ENCODE measurements at places on chromosomes 7 and 10.

DNA sequence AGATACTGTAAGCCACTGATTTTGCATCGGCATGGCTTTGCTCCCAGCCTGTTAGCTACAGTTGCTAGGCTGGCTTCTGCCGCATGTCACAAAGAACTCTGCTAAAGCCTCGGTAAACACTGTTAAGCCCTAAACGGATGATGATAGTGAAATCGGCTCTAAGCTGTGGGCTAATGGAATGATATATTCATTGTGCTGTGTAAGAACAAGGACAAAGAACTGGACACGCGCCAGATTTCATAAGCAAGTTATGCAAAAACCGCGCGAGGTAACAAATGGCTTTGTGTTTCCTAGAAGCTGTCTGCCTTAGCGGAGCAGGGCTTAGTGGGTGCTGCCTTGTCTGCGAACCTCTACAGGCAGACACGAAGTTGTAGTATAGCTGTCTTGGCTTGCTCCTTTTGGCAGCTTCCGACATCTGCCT, 331.3 kb upstream of the COBL start:
- DNase-seq: no peak

GRCh38 chr10:112835217-112835715, 114.8 kb upstream of the TCF7L2 start:
- DNase-seq: no peak

DNA sequence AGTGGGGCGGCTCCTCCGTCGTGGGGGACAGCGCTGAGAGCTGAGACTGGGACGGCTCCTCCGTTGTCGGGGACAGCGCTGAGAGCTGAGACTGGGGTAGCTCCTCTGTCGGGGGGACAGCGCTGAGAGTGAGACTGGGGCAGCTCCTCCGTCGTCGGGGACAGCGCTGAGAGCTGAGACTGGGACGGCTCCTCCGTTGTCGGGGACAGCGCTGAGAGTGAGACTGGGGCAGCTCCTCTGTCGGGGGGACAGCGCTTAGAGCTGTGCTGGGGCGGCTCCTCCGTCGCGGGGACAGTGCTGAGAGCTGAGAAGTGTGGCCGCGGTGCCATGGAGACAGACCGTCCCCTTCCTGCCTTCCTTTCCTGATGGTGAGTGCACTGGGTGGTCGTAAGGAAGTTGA, 136.4 kb downstream of the DYNC2I1 start:
- DNase-seq: no peak

DNA sequence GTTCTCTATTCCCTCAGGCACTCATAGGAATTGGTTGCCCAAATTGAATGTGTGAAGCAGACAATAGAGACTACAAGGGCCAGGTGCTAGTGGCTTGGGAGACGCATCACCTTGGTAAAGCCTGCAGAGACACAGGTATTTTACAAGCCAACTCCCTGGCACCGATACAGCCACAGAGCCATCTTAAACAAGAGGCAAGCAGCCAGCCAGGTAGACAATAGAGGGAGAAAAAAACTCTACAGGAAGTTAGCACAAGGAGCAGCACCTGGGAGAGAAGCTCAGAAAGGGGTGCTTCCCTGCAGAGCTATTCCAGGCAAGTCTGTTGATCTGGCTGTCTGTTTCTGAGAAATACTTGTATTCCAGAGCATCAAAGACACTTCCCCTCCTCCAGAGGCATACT, 43.0 kb upstream of the CDK1 start:
- DNase-seq: no peak

DNA sequence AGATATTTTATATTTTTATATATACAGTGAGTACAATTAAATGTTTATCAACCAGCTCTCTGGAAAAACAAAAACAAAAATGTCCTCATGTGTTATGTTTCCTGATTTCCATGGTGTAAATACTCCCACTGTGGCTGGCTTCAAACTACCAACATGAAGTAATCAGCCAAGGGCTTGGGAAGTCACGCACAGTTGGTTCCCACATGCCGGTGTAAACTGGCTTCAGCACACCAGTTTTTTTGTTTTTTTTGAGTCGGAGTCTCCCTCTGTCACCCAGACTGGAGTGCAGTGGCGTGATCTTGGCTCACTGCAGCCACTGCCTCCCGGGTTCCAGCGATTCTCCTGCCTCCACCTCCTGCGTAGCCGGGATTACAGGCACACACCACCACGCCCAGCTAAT, 11.8 kb downstream of the OSBPL3 start:
- DNase-seq: no peak

DNA sequence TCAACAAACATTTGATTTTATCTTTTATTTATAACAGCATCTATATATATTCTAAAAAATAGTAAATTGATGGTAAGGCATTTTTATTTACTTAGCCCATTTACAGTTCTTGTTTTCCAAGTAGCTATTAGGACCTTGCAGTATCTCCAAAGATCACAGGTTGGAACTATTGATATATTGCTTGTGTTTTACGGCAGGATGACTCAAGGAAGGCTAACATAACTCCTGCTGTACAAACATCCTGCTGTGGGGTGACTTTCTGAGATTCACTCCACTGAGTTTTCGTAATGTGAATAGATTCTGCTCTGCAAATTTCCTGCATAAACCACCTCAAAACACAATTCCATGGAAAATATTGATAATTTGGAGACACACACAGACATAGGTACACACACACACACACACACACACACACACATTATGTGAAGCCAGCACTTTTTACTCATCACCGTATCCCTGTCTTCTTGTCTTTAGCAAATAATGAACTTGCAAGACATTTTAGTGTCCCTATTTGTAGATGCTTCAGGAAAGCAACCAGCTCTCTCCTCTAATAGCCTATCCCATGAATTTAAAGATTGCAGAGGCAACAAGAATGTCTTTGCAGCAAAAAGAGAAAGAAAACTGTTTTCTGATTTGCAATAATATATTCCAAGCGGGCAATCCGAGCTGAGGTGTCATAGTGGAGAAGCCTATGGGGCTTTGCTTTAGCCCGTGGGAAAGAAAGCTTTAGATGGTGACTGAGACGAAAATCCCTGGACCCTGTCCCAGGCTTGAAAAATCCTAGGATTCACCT, 722 bp downstream of the AGR2 start:
- no peak for DNase-seq

DNA sequence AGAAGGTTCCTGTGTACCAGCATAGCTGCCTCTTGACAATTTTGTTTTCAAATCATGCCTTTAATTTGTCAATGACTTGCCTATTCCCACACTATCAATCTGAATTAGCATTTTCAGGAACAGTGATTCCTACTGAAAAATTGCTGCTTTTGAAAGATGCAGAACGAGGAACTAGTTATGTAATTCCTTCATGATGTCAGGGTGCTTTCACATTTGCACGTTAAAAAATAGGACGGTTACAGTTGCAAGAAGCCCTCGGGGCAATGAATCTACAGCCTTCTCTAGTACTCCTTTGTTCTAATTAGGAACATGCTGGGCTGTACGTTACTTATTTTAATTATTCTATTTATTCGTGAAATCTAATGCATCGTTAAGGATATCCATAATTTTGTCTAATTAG, 253.9 kb downstream of the OTUD1 start:
- no peak for DNase-seq

- no peak for DNase-seq
Observed at GRCh38 chr7:52311886-52312285, 723.5 kb upstream of the POM121L12 start.

DNA sequence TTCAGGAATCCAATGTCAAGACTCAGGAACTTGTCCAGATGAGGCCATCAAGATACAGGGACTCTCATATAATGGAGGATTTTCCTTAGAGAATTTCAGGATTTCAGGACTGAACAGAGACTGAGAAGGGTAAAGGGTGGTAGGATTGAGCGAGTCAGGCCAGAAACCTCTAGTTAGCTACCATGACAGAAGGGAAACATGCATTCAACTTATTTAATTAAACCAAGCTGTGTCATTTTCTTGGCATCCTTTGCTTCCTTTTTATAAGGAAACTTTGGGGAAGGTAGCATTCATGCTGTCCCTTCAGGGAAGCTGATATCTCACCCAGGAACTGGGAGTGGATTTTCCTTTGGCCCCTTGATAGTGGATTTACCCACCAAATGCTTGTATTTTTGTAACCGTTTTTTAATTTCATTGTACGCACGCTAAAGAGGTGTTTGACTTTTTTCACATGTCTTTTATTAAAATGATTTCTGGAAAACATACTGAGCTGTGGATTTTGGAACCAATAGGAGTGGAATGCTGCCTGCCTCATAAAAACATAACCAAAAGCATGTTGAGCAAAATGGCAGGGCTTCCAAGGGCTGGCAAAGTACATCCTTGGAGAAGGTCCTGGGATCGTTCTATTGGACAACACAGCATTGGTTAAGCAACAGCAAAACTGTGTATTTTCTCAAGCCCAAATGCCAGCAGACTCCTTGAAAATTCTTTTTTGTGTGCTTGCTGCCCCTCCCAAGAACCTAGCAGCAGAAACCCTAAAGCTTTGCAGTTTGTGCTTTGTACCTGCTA, 104.5 kb downstream of the CXCL12 start:
- DNase-seq: no peak

- DNase-seq: no peak
Observed at GRCh38 chr7:37698782-37699181, 15.2 kb downstream of the GPR141 start.

GRCh38 chr7:94251-94801, 98.0 kb upstream of the FAM20C start:
- no peak for DNase-seq

DNA sequence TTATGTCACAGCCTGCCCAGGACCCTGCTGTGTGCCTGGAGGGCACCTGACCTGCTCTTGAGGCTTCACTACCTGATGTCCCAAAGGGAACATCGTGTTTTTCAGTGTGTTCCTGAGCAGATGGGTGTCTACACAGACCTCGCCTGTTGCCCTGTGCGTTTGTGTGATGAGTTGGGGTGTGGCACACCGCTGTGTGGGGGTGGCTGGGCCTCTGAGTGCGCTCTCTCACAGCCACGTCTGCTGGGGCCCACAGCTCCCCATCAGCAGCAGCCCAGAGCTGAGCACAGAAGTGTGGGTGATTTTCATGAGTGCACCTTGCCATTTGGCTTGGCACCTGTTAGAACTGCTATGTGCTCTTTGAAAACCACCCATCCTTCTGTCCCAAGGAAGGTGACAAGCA, 121.5 kb downstream of the NKX6-2 start:
- DNase-seq: no peak

- DNase-seq: no peak
Observed at GRCh38 chr10:99983280-99983988, 26.3 kb downstream of the DNMBP start.

DNA sequence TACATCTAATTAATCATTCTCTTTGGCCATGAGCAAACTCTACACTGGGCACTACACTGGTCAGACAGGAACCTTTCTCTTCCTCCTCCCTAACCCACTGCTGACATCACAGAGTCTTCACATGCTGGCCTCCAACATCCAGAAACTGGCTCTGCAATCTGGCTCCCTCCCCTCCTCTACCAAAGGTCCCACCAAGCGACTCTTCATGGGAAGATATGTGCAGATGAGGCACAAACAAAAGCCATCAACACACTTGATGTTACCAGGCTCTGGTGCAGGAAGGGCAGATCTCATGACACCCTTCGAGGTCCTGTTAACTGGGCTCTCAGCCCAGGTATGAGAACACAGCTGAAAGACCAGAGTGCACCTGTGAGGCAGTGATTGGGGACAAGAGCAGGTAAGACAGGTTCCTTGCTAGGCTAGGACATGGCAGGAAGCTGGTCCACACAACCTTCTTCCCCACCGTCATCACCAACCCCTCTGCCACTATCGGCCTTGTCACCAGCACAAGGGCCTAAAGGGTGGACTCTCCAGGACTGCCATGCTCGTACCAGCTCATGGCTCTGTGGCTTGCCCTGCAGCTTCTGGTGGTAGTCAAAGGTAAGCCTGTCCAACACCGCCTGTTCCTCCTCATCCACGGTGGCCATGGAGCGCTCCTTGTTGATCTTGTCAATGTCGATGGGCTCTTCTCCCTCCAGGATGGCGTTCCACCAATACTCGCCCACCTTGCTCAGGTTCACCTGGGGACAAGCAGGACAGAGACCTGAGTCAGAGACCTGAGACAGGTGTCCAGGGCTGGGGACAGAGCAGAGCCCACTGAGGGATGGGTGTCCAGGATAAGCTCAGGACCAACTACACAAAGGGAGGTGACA, 66.6 kb upstream of the CAMK2B start:
- DNase-seq: no peak

- DNase-seq: no peak
Observed at GRCh38 chr10:104485632-104486031, 132.0 kb downstream of the CFAP58 start.

DNA sequence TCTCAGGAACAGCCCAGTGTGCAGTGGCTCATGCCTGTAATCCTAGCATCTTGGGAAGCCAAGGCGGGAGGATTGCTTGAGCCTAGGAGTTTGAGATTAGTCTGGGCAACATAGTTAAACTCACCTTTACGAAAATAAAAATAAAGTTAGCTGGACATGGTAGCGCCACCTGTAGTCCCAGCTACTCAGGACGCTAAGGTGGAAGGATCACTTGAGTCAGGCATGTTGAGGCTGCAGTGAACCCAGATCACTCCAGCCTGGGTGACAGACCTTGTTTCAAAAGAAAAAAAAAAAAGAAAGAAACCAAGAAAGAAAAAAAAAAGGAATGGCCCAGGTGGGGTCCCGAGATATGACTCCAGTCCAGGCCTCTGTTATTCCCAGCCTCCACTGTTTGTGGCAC, 96.6 kb downstream of the SLC25A13 start:
- DNase-seq: no peak

- no peak for DNase-seq
Observed at GRCh38 chr7:136585954-136586670, 282.3 kb upstream of the CHRM2 start.

DNA sequence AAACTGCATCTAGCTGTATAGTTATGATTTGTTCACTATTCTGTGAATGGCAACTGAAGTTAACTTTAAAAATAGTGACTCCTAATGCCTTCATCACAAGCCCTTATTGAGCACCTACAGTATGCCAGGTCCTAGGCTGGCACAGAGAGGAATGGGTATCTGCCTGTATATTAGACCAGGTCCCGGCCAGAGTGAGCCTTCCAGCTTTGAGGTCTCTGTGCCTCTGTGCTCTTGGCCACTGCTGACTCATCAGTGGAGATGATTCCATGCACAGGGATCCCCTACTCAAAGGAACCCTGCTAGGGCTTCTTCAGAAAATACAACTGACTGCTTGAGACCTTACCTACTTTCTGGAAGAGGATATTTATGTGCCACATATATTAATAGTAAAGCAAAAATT, 118.4 kb downstream of the GFRA1 start:
- DNase-seq: no peak

- no peak for DNase-seq
Observed at GRCh38 chr7:135911099-135911498, 66.1 kb downstream of the MTPN start.

GRCh38 chr10:98038288-98038687, 7.9 kb upstream of the CRTAC1 start:
- DNase-seq: no peak

- no peak for DNase-seq
Observed at GRCh38 chr7:70259502-70259901, 661.2 kb downstream of the AUTS2 start.

DNA sequence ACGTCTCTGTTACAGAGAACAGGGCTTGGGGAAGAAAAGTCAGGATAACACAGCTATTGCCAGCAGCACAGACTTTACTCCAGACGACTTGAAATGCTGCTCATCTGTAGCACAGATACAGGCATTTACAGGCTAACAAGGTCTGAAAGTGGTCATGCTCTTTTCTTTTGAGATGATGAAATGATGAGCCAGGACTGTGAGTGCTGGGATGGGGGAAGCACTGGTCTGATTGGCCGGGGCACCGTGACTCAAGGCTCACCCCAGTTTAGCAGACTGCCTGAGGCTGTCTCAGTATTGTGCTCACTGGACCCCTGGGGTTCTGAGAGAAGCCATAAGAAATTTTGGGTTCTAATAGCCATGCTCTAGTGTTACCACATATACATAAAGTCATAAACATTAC, 12.4 kb downstream of the SMKR1 start:
- no peak for DNase-seq
